NCI-H2029 treated with DMSO at 0.1 percent for 48 hours (cell line): ENCODE measurements at places on chromosomes 13 and 19.

DNA sequence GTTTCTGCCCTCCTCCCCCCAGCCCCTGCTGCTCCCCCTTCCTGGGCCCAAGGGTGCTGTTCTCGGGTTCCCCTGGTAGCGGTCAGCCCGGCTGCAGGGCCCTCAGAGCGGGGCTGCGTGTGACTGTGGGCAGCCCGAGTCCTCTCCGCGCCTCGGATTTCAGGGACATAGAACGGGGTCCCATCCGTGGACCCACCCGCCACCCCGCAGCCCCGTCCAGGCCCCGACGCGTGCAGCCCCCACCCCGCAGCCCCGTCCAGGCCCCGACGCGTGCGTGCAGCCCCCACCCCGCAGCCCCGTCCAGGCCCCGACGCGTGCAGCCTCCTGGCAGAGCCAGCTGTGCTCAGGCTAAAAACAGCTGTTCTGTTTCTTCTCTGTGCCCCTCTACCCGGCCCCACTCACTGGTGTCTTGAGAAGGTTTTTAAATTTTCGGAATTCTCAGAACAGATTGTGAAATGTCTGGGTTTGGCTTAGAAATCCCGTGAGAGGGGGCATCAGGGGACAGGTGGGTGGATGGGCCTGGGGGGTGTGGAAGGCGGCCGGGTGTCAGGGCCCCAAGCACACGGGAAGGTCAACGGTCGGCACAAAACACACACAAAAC is 5.5 kb upstream of the PRTN3 start:
- no peak for DNase-seq

- DNase-seq, result no peak
These were observed at the start of gene PCDH9 for GRCh38 chr13:67229481-67230403. Gene PCDH9 (minus strand): TSS chr13:67230336. CDS start chr13:67228440, 1,896 bp downstream.

DNA sequence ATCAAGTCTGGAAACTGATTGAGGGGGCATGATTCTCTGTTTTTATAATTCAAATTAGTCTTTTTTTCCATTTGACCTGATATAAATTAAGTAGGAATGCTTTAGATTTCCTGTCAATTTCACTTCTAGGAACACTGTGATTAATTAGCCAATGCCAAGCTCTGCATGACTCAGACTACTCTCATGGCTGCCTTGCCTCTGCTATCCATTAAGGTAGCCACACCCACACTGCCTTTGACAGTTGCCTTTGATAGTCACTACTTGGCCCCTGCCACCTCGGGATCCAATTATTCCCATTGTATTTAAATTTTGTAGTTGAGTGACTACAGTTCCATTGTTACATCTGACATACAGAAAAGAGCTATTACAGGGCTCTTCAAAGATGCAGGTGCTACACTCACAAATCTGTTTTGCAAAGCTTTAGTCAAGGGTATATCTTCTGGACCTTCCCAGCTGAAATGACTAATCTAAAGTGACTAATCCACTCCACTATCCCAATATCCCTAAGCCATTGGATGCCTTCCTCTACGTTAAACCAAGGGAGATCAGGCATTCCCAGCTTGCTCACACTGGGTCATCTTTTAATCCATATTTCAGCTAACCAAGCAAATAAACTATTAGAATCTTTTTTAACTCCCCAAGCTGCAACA is 1193.1 kb upstream of the MIR17HG start:
- no peak for DNase-seq

GRCh38 chr19:14439014-14439413 is 5.9 kb downstream of the PKN1 start:
- DNase-seq, result no peak

GRCh38 chr19:7250951-7251350 is 43.3 kb downstream of the INSR start:
- DNase-seq, result no peak

DNA sequence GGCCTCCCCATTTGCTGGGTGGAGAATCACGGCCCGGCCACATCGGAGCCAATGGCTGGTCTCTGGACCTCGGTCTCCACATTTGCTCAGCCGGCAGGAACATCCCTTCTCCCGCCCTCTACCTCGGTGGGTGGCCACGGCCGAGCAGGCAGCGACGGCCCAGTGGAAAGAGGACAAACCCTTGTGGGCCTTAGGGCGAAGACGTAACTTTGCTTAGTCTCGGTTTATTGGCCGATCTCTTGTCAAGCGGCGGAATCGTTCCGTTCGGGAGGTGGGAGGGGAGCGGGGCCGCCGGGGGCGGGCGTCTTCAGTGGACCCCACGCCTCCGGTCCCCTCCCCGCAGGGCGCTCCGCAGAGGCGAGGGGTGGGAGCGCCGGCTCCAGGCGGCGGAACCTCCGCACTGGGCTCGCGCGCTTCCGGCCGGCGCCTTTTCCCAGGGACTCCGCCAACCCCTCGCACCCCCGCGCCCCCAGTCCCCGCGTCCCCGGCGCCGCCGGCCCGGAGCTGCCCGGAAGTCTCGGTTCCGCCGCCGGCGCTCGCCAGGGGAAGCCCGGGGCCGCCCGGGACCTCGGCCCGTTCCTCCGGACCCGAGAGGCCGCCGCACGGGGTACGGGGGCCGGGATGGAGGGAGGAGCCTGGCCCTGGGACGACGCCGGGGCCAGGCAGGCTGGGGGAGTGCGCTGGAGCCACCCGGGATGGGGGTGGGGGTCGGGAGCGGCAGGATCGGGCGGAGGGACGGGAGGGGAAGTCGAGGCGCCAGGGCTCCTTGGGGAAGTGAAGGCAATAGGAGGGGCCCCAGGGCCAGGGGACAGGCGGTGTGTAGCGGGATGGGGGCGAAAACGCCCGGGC is at the start of gene ZNF580:
Gene ZNF580 (plus strand): TSS at position 426 of the 849 bp plus-strand sequence. CDS start 1,507 bp downstream, outside the sequence.
- DNase-seq, result no peak

DNA sequence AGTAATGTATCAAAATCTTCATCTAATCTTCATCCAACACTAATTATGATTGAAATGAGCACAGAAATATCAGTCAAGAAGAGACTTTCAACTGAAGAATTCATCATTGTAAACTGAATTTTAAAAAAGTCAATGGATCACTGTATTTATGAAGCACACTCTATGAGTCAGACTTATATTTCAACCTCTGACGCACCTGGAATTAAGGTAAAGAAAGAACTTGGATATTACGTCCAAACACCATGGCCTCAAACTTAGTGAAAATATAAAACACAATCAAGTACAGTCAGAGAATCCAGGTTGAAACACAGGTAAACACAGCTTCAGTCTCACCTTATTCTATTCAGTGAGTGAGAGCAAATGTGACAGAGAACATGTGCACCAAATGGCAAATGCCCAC is 39.5 kb downstream of the MIPEP start:
- no peak for DNase-seq
